ENCODE measurements at places on chromosomes 16 and 17.
A peak's percentile ranks its signal among the peaks of the same experiment; 100 is the strongest.

- DNase-seq, result no peak
These were observed 101.2 kb downstream of the WWOX start for GRCh38 chr16:78200623-78201096.

GRCh38 chr17:76697702-76698465, 12.9 kb downstream of the MXRA7 start:
- DNase-seq, result peak; percentile 39

DNA sequence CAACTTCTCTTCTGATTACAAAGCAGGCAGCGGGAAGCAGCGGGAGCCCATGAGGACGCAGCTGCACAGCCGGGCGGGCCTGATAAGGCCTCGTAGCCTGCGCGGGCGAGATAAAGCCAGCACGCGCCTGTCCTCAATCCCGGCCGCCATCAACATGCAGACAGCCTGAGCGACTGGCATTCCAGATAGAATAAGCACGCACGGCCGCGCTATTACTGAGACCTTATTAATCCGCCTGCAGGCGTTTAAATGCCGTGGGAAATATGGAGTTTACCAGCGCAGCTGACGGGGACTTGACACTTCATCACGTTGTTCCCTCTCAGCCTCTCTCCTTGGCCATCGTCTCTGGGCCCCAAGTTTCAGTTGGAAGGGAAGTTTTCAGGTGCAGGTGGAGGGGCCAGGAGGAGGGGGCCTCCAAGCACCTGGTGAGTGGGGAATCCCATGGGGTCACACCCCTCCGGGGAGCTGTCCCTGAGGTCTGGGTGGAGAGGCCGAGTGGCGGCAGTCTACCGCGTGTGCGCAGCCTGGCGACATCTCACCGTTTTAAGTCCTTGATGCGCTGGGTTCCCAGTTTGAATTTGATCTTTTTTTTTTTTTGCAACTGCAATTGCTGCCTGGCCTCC, 27.3 kb upstream of the CBFA2T3 start:
- peak; percentile 99 for DNase-seq

DNA sequence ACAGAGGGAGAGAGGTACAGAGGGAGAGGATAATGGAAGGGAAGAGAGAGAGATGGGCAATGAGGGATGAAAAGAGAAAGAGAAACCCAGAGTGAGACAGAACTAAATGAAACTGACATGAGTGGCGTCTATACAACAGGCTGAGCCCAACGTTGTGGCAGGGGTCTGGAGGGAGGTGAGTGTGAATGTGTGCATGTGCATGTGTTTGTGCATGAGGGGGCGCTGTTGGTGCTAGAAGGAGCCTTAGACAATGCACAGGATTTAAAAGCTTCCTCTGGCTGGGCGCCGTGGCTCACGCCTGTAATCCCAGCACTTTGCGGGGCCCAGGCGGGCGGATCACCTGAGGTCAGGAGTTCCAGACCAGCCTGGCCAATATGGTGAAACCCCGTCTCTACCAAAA, 454.8 kb upstream of the CDH11 start:
- no peak for DNase-seq

DNA sequence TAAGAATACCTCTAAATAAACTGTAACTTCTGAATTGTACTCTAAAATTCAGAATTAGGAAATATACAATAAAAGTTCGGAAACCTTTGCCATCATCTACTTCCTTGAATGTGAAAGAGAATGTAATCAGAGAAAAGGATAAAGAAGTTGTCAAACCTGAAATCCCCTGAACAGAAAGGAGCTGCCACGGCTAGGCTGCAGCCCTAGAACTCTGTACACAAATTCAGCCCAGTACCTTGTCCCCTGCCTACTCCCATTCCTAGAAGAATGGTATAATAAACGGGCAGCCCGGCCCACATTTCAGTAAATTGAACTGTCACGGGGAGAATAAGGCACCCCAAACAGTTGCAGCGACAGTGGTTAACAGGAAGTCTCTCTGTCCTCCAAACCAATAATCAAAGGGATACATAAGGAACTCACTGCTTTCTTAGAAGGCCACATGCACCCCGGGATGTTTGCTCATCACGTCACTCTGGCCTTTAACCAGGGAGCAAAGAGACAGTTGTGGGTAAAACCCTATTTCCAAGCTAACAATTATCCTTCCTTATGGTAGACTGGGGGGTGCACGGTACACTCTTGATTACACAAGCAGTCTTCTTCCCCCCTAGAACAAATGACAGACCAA, 24.3 kb upstream of the RFFL start:
- no peak for DNase-seq

DNA sequence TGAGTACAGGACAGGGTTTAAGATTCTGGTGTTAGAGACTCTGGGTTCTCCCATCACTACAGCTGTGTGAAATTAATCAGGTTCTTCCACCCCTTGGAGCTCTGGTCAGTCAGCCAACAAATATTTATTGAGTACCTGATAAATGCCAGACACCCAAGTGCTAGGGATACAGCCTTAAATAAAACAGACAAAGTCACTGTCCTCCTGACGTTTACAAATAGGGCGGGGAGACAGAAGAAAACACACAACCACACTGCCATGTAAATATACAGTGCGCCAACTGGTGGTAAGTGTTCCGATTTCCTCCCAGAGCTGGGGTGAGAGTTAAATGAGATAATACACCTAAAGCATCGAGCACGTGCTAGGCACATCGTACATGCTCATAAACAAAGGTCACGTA, 121.0 kb downstream of the COPRS start:
- no peak for DNase-seq

GRCh38 chr17:427891-428290, 75.3 kb upstream of the RPH3AL start:
- DNase-seq, result no peak

- DNase-seq, result no peak
These were observed 7.0 kb upstream of the RBFOX3 start for GRCh38 chr17:79617740-79618382.

GRCh38 chr17:49146620-49147306, 14.2 kb downstream of the B4GALNT2 start:
- DNase-seq, result no peak

DNA sequence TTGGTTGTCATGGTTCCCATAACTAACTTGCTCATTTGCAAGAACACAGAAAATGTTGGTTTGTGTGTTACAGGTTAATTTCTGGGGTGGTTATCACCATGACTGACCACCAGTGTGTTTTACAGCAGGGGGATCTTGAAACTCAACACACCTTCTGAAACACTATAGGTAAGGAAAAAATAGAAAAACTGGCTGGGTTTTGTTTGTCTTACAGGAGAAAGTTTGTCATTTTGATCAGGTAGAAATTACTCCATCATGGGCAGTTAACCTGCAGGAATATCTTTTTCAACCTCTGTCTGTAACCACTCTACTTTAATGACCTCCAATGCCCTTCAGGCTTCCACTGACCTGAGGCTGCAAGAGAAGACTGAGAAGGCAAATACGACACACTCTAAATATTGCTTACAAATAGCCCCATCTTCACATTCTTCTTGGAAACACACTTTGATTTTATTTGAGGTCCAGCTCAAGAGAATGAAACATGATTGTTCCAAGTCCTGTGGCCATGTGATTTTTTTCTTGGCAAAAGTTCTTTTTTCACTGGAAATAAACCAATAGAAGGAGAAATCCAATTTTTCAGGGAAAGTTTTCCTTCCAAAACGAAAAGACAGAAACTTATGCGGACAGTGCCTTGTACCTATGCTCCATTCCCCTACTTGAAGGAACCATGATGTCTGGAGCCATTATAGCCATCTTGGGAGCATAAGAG, 428.7 kb upstream of the SALL1 start:
- DNase-seq, result no peak

GRCh38 chr17:38867179-38867967, 2.5 kb upstream of the LASP1 start:
- peak; percentile 93 for DNase-seq

GRCh38 chr16:76784530-76784929, 406.5 kb upstream of the MON1B start:
- DNase-seq, result no peak

- no peak for DNase-seq
These were observed 2.3 kb upstream of the NUDT16L1 start for GRCh38 chr16:4690946-4691665.

DNA sequence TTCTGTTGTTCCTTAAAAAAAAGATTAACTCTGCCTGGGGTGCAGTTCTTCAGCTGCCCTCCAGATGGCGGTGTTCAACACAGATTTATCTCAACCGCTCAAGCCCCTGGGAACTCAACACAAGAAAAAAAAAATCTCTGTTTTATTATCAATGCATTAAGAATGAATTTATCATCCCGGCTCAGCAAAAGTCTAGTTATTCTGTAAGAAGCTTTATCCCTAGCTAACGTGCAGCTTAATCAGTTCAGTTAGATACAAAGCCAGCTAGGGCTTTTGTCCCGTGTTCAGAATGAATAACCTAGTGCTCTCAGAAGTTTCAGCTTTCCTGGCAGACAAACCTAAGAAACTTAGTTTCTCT, 475.9 kb upstream of the CCL2 start:
- peak; percentile 64 for DNase-seq

- no peak for DNase-seq
These were observed at the start of gene CCL13 for GRCh38 chr17:34356194-34356593. Gene CCL13 (plus strand): TSS chr17:34356480. CDS start chr17:34356527, 47 bp downstream.

Measured in erythroblast (primary cell).